ENCODE measurements at places on chromosomes 5 and 9. TPM values are rescaled to one million over a fixed set of nuclear protein-coding genes. Genes with fewer than 3 reads are reported as not detected.

JAKMIP2 gene
- total RNA-seq, result 0.11 TPM

CER1 gene
- total RNA-seq, result not detected

ACSL6 gene
- total RNA-seq, result 4.5 TPM

SLC6A7 gene
- total RNA-seq, result not detected

PCDHGA2 gene
- 17.3 TPM for total RNA-seq

GRCh38 chr5:65695896-65696295, 26.0 kb downstream of the SGTB start:
- no peak for DNase-seq

DNA sequence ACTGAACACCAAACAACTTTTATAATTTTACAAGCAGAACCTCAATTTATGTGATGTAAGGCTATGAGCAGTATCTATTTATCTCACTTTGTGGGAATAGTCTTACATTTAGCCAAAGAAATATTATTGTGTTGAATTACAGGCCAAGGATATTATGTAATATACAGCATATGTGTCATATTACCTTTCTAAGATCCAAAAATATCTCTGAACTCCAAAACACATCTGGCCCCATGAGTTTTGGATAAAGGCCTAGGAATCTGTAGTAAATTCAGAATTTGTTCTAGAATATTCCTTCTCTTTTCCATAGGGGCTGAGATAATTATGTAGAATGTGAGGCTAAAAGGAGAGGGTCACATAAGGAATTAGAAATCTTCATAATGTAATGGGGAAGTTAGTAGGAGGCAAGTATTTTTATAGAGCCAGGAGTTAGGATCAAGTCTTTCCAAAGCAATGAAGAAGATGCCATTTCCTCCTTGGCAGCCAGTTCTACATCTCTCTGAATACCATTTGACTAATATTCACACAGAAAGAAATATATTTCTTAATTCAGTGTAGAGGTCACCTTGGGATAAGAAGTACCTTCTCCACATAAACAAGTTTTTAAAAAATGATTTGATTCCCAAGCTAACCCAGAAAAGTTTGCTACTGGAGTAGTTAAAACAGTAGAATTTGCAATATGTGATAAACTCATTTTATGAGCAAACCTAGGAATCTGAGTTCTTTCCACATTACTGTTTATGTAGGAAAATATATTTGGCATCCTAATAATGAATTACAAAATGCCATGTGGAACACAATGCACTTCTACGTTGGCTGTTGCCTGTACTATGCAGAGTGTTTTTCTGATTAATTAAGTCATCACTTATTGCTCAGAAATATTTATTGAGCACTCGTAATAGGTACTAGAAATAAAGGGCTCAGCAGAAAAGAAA, 20.3 kb upstream of the GRAMD2B start:
- no peak for DNase-seq

DNA sequence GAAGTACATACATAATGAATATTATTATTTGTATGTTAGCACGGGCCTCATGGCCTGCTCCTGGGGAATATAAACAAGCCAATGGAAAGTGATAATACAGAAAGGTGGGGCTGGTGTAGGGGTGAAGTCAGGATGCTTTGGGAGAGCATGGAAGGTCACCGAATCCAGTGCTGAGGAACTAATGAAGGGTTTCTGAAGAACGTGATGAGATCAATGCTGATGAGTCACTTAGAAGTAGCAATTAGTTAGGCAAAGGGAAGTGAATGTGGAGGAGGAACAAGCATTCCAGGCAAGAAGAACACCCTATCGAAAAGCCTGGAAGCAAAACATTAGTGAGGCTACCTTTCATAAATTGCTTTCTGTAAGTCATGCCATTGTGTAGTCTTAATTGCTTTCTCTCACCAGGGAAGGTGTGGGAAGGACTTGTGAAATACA, 2.1 kb downstream of the ANXA1 start:
- no peak for DNase-seq

DNA sequence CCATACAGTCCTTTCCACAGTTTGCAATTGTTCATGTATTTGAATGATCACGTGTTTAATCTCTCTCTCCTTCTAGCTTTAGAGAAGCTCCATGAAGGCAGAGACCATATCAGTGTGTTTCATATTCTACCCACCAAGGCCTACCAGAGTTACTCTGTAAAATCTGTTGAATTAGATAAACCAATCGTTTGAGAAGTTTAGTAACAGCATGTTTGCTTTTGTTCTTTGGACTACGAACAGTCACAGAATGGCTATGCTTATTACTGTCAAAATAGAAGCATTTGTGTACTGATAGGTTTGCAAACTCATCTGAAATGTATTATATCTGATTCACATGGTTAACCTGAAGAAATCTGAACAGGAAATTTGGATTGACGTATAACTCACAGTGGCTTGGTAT, 93.8 kb downstream of the ITGA1 start:
- no peak for DNase-seq

DNA sequence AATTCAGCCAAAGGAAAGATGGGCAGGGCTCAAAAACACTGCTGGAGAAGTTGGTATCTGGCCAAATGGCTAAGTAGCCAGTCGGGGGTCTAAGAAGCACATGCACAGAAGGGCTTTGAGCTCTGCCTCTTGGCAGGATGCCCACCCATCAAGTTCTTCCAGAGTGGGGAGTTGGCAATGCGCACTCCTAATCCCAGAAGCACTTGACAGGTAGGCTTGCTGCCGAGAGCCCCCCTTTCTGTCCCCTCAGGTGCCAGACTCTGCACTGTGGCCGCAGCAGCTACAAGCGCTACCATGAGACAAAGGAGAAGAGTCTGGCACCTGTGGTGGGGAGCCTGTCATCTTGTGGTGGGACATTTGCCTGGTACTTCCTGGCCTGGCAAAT, 252.9 kb upstream of the SLC24A2 start:
- DNase-seq, result no peak

GRCh38 chr9:18474783-18475182, 830 bp downstream of the ADAMTSL1 start:
- no peak for DNase-seq

- no peak for DNase-seq
These were observed 1915.8 kb upstream of the CDH6 start for GRCh38 chr5:29277642-29278041.

GRCh38 chr5:138666226-138666742, 86.9 kb upstream of the CTNNA1 start:
- no peak for DNase-seq

DNA sequence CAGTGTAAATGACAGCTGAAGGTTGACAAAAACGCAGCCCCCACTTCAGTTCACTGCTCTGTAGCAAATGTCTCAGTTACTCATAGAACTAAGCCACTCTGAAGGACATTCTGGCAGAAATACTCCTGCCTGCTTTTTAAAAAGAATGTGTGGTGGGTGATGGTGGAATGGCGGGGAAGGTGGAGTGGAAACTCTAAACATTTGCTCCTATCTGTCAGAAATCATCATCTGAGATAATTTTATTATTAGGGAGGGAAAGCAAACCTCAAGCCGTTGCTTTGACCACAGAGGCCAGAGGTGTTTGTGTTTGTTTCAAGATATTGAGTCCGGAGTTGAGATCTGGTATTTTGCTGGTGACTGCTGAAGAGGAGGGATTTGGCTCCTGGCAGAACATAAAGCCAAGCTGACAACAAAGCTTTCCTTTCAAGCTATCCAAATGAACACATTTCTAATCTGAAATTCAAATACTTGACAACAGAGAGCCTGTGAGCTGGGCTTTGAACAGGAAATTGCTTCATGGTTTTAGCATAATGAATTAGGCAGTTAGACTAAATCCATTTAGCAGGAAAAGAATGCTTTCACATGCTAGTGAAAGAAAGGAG, 362.7 kb downstream of the CSNK1G3 start:
- DNase-seq, result no peak

Data from cardiac septum (tissue), 1 donor.